ENCODE measurements at places on chromosomes 1 and 21.

DNA sequence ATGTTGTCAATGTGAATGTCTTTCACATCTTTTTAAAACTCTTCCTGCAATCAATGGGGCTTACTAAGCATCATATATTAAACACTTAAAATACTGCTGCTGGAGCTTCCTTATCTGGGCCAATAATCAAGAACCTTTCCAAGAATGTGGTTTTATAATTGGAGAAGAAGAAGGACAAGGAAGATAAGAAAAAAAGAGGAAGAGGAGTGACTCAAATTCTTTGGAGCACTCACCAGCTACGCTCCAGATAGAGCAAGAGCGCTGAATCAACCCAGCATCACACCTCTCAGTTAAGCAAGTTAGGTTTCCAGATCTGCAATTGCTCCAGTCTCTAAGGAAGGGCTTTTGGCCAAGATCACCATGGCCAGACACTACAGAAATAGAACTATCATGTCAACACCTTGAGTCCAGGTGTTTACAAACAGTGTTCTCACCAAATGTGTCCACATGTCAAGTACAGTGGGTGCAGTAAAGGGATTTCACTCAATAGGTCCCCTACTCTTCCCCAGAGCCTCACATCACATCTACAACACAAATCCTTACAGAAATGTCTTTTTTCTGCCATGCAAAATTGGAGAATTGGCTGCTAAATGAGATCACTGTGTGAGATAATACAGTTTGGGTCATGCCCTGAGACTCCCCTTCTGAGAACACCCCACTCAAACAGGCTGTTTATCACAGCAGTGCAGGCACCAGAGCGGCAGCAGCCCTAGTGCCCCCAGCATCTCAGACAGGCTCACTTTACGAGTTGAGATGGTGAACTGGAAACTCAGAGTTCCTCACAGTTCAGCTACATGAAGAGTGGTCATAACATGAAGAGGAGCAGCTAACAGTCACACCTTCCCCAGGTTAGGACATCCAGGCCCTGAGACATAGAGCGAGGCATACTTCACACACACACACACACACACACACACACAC, 1.7 kb upstream of the SPRR2B start:
- no peak for DNase-seq

DNA sequence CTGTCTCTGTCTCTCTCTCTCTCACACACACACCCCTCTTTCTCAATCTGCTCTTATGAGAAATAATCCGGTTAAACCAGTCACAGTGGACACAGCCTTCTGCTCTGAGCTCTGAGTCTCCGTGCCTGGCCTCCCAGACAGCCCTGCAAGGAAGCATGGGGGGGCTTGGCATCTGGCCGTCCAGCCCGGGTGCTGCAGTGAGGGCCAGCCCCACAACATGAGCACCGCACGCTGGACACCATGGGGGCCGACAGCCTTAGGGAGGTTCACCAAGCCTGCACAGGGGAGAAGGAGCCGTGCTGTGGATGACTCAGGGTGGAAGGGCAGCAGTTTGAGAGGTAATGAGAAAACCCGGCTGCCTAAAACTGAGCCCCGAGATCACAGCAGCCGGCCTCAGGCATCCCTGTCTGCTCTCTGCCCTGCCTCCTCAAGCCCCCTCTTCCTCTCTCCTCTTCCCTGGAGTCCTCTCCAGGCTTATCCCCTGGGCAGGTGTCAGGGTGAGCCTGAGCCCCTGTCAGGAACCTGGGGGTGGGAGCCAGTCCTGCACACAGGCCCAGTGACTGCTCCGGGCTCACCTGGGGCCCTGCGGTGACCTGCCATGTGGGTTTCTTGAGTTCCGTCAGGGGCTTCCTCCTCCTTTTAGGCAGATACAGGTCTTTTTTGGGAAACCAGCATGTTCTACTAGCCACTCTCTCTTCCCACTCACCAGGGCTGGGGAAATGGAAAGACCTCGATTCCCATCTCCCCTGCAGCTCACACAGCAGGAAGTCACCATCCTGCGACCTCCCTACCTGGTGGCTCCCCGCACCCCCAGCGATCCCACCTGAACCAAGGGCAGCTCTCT, 92.8 kb downstream of the ITPKB start:
- no peak for DNase-seq

DNA sequence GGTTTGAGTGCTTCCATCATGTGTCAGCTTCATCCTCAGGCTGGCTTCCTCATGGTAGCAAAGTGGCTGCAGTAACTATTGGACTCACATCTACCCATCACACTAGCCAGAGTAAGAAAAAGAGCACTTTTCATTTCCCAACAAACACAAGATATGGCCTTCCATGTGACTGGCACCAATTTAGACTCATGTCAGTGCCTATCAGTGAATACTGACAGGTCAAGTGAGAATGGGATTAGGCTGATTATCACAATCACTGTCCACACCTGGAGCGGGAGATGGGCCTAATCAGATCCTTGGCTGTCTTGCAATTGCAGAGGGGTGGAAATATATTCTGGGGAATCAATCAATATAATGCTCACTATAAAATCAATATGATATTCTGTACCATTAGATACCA, 2.9 kb upstream of the RABGAP1L start:
- DNase-seq, result no peak

DNA sequence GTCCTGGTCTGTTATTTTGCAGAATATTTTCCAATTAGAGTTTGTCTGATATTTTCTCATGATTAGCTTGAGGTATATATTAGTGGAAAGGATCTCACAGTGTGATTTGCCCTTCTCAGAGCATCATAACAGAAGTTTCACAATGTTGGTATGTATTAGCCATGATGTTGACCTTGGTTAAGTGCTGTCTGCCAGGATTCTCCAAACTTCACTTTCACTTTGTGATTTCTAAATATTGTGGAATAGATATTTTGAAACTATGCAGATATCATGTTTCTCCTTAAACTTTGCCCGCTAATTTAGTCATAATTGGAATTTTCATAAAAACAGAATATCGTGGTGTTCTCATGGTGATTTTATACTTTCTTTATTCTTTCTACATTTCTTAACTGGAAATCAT, 98.0 kb upstream of the DEPDC1 start:
- no peak for DNase-seq

DNA sequence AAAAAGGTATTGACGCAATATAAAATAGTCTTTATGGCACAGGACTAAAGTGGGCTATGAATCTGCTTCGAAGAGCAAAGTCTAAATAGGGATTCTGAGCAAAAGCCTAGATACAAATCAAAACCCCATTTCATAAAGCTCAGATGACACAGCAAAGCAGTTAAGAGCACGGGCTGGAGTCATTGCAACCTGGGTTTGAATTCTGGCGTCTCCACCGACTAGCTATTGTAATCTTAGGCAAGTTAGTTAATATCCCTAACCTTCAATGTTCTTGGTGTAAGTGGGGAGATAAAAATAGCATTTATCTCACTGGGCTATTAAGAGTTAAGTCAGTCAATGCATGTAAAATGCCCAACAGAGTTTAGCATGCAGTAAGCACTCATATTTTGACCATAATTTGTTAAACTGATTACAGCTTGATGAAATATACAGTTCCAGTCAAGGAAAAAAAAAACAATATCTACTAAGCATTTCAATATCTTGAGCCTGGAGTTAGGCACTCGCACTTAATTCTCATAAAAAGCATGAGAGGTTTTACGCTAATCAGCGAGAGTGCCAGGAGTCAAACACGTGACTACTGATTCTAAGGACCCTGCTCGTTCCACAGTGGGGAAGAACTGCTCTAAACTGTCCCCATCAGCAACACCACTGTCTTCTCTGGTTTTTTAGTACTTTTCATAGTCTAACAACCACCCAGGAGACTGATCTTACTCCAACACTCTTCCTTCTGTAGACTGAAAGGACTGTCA, 75.5 kb downstream of the JAK1 start:
- no peak for DNase-seq

DNA sequence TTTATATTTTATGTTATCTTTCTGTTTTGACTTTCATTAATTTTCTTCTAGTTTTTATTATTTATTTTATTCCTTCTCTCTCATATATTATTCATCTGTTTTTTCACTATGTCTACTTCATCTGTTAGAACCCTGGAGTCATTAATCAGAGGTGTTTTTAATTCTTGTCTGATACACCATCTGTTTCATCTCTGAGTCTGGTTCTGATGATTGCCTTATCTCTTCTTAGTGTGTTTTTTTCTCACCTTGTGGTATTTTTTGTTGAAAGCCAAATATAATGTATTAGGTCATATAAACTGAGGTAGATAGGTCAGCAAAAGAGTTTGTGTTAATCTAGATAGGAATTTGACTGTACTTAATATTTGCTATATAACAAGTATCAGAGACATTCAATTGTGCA, 1005.7 kb upstream of the NCAM2 start:
- no peak for DNase-seq

DNA sequence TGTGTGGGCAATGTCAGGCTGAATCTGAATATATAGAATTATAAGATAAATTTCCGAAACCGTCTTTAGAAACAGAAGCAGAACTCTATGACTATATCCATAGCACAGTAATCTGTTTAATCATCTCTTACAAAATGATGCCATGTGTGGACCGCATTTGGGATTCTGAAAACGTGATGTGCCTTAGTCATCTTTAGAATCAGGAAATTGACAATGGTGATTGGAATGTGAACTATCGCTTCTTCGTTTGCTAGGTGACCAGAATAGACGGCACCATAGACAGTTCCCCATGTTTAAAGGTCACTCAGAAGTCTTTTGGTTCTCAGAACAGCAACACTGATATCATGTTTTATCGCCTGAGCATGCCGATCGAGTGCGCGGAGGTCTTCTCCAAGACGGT, 300.3 kb downstream of the ZP4 start:
- DNase-seq, result no peak
